ENCODE measurements at places on chromosomes 2 and 18.

GRCh38 chr2:1858733-1859132 is 114.4 kb upstream of the PXDN start:
- DNase-seq, result no peak

- no peak for DNase-seq
Measured at GRCh38 chr2:232984451-232985207, 28.4 kb downstream of the NGEF start.

DNA sequence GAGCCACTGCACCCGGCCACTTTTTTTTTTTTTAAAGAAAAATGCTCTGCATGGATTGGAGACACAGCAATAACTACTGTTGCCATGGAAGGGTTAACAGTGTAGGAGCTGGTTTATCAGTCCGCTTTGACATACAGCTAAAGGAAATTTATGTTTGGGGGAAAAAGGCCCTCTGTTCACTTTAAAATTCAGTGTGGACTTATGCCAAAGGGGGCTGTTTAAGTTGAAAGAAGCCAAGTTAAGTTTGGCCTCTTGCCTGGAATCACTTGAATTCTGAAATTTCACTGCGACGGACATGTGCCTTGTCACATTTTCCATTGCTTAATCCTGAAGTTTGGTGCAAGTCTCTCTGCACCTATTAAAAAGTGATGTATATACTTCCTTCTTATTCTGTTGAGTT is 3.1 kb downstream of the KCNE4 start:
- DNase-seq, result no peak

DNA sequence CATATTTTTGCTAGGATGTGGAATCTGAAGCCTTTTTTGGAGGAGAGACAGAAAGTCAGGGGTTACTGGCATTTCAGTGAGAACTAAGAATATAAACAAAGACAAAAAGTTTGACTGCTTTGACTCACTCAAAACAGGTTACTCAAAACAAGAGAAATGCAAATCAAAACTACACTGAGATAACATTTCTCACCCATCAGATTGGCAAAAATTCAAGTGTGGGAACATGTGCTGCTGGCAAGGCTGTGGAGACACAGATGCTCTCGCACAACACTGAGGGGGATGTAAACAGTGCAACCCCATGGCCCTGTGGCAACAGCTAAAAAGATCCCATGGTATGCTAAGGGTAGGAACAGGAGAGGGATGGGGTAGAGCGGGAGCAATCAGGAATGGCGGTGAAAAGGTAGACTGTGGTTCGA is 86.6 kb downstream of the DTNB start:
- DNase-seq, result no peak
